CD4-positive, alpha-beta T cell (primary cell): ENCODE measurements at places on chromosomes 7 and 10.
A peak's percentile ranks its signal among the peaks of the same experiment; 100 is the strongest.

- no peaks in the 10 kb centered on the region for H3K27me3 ChIP-seq
- no peaks in the 10 kb centered on the region for H3K36me3 ChIP-seq
- no peak overlapping the region for H3K4me3 ChIP-seq
- H3K27ac ChIP-seq, result no peak overlapping the region
These were observed 320.4 kb downstream of the RPS24 start for GRCh38 chr10:78354101-78354500.

GRCh38 chr7:152145853-152146466 lies 120.5 kb downstream of the GALNT11 start:
- DNase-seq, result peak; percentile 28
- peaks cover 48% of the 10 kb centered on the region for H3K36me3 ChIP-seq
- peaks cover 43% of the 10 kb centered on the region for H3K4me1 ChIP-seq
- H3K27ac ChIP-seq, result peak overlapping the region; percentile 77

DNA sequence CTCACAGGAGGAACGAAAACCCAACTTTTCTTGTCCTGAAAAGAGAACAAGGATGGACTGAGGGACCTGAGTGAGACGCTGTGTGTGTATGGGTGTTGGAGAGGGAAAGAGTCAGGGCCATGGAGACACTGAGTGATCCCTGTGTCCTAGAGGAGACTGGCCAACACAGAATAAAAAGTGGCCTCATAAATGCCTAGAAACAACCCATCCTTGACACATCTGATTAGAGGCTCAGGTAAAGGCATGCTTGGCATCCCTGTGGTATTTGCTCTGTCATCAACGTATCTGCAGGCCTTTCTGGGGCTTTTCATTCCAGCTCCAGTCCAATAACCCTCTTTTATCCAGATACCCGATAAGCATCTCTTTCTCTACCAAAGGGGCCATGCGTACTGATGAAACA lies 86.3 kb downstream of the FGFR2 start:
- DNase-seq, result no peak
- H3K4me3 ChIP-seq, result no peak overlapping the region
- H3K27me3 ChIP-seq, result no peaks in the 10 kb centered on the region
- H3K4me1 ChIP-seq, result peaks cover 3% of the 10 kb centered on the region
- no peak overlapping the region for H3K27ac ChIP-seq

GRCh38 chr10:44960088-44960460 lies 472 bp downstream of the RASSF4 start:
- no peak overlapping the region for H3K27ac ChIP-seq
- DNase-seq, result no peak
- H3K4me1 ChIP-seq, result peaks cover 26% of the 10 kb centered on the region
- peak overlapping the region; percentile 81 for H3K4me3 ChIP-seq

DNA sequence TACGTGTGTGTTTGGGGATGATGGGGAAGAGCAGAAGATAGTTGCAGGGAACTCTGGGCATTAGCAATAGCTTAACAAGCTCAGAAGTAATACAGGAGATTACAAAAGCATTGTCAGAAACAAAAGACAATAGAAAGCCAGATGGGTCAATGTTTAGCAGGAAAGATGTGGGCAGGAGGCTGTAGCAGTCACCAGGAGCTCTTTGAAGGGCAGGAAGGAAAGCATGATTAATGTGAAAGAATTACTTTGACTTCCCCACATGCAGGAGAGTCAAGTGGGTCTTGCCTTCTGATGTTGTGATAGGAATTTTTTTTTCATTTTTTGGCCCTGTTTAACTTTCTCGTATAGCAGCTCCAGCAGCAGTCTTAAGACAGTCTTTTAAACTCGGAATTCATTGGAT lies 6.0 kb upstream of the SMNDC1 start:
- no peak overlapping the region for H3K4me3 ChIP-seq
- no peaks in the 10 kb centered on the region for H3K36me3 ChIP-seq
- H3K27ac ChIP-seq, result no peak overlapping the region

DNA sequence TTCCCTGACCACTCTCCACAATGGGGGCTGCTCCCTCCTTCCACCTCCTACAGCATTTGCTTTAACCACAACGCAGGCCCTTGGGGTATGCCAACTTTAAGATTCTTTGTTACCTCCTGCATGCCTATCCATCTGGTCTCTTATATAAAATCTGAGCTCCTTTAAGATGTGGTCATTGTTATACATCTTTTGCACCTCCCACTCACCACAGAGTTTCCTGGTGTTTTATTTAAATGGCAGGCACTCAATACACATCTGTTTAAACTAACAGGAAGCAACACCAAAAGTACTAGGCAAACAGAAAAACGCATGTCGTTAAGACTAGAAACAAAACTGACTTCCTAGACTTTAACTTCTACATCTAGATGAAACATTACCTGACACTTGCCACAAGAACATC lies 36.3 kb downstream of the SLC25A13 start:
- DNase-seq, result no peak
- peak overlapping the region; percentile 13 for H3K4me3 ChIP-seq
- H3K36me3 ChIP-seq, result no peaks in the 10 kb centered on the region
- peaks cover 30% of the 10 kb centered on the region for H3K4me1 ChIP-seq
- no peaks in the 10 kb centered on the region for H3K27me3 ChIP-seq
- peak overlapping the region; percentile 26 for H3K27ac ChIP-seq

DNA sequence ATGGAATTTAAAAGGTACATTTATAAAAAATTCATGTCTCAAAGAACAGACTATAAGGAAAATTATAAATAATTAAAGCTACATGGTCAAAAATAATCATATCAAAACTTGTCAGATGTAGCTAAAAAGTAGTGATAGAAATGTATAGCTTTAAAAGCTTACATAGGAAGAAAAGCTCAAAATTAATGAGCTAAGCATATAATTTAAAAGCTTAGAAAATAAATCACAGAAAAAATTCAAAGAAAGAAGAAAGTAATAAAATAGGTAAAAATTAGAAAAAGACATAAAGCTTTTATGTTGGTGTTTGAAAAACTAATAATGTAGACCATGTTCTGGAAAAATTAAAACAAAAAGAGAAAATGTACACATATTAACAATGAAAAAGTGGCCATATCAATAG lies 5.3 kb downstream of the TCAF1 start:
- H3K36me3 ChIP-seq, result no peaks in the 10 kb centered on the region
- H3K27me3 ChIP-seq, result no peaks in the 10 kb centered on the region
- no peak for DNase-seq
- H3K4me3 ChIP-seq, result no peak overlapping the region
- peaks cover 12% of the 10 kb centered on the region for H3K4me1 ChIP-seq

DNA sequence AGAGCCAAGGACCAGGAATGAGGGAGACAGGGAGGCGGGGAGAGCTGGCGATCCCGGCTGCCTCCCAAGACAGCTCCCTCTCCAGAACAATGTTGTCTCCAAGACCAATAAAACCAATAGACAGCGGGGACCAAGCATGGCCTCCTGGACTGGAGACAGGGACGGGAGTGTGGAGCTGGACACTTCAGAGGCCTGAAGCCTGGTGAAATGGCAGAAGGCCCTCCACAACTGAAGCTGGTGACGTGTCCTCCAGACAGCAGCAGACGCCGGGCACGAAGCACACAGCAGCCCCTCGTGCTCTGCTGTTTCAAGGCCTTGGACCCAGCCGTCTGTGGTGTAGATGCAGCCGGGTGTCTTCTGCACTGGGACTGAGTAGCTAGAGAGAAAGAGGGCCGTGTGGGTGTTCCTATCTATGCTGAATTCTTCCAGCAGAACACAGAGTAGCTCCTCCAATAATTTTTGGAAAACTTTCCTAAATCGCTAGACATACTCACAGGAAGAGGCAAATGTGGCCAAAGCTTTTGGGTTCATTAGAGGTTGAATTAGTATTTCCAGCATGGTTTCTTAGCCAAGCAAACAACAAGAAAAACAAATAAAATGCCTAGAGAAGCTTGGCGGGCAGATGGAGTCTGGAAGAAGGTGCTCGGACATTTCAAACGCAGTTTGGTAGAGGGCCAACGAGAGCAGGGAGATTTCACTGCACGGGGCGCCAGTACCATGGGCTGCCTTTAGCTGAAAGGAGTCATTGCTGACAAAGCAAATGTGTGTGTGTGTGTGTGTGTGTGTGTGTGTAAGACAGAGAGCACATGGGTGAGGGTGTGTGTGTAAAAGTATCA lies 570.4 kb downstream of the TCERG1L start:
- no peak overlapping the region for H3K27ac ChIP-seq
- DNase-seq, result no peak
- no peaks in the 10 kb centered on the region for H3K4me1 ChIP-seq
- H3K27me3 ChIP-seq, result no peaks in the 10 kb centered on the region
- no peak overlapping the region for H3K4me3 ChIP-seq

DNA sequence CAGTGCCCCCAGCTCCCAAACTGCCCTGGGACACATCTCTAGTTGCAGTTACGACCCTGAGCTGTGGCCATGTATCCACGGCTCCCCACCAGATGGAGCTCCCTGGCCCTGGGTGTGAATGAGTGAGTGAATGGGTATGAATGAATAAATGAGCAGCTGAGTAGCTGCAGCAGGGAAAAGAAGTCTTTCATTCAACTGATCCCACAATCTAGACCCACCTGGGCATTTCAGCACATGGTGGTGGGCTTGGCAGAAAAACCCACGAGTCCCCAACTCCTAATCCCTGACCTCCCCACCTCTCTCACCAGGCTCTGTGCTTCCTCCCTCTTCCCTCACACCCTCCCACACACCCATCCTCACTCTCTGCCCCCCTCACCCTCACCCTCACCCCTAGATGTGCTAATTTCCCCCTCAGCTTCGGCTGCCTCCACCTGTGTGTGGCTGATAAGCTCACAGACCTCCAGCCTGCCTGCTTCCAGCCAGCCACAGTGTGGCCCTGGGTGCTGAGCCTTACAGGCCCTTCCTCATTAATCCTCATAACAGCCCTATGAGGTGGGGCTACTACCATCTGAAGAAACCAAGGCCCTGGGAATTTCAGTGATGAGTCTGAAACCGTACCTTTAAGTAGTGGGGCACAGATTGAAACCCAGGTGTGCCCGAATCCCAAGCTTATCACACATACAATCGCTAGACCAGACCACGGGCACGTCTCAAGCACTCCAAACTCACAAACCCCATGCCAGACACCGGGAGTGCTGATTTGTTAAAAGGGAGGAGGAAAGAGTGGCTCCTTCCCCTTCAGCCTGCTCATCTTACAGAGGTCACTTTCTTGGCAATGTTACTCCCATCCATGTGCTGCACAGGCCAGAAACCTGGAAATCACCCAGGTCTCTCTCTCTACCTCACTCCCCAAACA lies 2.2 kb upstream of the ATP6V1F start:
- H3K4me1 ChIP-seq, result peaks cover 27% of the 10 kb centered on the region
- H3K36me3 ChIP-seq, result peaks cover 9% of the 10 kb centered on the region

- no peak for DNase-seq
- H3K4me1 ChIP-seq, result peaks cover 32% of the 10 kb centered on the region
- H3K36me3 ChIP-seq, result no peaks in the 10 kb centered on the region
- H3K27ac ChIP-seq, result no peak overlapping the region
- H3K4me3 ChIP-seq, result no peak overlapping the region
- H3K27me3 ChIP-seq, result no peaks in the 10 kb centered on the region
These were observed 49.3 kb upstream of the IL6 start for GRCh38 chr7:22677680-22678079.

DNA sequence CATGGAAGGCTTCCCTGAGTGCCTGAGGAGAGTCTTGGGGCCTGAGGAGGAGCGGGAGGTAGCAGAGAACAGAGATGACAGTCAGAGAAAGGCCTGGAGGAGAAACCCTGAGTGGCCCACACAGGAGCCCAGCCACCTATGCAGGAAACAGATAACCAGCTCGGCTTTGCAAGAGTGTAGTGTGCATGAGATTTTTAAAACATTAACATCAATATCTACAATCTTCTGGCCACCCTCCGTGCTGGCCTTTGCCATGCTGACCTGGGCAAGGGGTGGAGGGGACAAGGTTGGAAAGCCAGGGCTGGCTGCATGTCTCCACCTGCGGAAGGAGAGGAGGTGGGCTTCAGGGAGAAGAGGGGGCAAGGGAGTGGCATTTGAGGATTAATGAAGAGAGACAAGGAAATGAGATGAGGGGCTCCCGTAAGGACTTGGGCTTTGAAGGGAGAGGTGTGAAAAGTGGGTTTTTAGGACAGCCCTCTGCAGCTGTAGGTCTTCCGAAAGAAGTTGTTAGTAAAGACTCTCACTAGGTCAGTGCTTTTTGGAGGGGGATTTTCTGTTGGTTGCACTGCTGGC lies 59.3 kb upstream of the SDK1 start:
- H3K4me3 ChIP-seq, result no peak overlapping the region
- no peaks in the 10 kb centered on the region for H3K4me1 ChIP-seq
- H3K27me3 ChIP-seq, result no peaks in the 10 kb centered on the region
- DNase-seq, result no peak
- no peak overlapping the region for H3K27ac ChIP-seq
